ENCODE measurements at places on chromosomes 1 and 21.

DNA sequence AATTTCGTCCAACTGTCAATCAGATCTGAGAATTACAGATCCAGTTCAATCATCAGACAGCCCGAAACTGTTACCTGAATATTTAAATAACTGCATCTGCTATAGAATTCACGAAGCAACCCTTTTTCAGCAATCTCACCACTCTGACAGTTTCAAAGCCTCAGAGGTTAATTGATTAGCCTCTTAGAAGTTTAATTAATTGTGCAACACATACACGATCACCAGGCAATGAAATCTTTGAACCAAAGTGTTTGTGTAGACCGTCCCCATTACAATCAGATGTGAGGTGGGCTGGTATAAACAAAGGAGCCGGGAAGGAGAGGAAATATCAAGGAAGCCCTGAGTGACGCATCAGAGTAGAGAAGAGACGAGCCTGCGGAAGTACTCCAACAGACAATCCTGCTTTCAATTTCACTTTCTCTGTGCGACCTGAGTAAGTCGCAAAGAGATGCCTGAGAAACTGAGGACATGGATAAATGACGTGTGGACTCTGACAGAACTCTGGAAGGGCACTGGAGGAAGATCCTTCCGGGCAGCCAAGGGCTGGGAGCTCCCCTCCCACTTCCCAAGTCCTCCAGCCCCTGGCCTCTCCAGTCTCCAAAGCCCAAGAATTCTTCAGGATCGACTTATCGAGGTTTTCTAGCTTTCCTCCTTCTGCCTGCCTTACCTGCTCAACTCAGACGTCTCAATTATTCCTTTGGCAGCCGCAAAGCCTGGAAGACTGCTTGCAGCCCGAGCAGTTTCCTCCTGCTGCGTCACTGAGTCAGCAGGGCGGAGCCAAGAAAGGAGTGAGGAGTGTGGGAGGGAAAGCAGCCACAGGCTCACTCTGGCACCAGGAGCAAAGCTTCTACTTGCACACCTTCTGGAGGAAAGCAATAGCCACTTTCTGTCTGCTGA lies at the start of gene RNASEL:
Gene RNASEL (minus strand): TSS at position 757 of the 897 bp plus-strand sequence. CDS start 2,450 bp downstream, outside the sequence.
- peak; percentile 85 for DNase-seq

- DNase-seq = no peak
These were observed 32.5 kb upstream of the RGS4 start for GRCh38 chr1:163036671-163037070.

DNA sequence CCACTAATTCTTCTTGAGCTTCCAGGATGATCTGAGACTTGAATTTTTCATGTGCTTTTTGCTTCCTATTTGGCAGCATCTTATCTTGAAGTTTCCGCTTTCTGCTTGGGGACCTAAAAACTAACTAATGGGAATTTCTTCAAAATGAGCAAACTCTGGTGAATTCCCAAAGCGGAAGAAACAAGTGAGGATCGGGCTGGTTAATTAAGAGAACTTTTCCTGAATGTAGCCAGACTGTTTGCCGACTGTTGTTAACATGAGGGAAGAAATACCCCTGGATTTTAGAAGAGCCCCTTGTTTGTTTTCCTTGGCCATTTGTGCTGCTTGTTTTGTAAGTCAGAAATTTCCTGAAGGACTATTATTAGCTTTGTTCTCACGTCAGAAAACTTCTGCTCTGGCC lies 6.1 kb upstream of the SELE start:
- no peak for DNase-seq

DNA sequence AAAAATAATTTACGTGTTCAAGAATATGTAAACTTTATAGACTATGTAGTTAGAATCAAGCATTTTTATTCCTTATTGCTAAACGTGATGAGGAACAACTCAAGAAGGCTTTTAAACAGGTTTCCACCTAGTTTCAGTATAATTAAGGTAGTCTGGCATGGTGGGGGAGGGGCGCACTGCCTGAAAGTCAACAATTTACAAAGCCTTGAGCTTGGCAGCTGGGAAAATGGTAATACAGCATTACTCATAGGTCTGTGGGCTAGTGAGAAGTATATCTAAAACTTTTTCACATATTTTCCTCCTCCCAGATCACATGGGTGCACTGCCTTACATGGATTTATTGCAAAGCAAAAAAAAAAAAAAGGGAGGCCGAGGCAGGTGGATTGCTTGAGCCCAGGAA lies 75.2 kb downstream of the EVI5 start:
- DNase-seq = no peak

GRCh38 chr1:143625886-143626285 lies 345.9 kb downstream of the FAM72C start:
- DNase-seq = no peak

DNA sequence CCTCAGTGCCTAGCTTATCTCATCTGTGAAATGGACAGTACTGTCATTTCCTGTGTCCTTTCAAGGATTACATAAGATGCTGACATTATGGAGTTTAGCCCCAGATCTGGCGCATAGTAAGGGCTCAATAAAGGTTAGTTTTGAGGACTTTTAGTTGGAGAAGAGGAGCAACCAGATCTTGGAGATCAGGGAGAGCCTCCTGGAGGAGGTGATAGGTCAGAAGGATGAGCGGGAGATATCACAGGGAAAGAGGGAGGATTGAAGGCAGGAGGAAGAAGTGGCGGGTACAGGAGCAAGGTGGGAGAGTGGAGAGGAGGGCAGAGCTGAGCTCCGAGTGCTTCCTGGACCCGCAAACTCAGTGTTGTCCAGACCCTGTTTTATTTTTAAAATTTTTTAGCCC lies 17.5 kb downstream of the SLC66A1 start:
- DNase-seq = no peak

DNA sequence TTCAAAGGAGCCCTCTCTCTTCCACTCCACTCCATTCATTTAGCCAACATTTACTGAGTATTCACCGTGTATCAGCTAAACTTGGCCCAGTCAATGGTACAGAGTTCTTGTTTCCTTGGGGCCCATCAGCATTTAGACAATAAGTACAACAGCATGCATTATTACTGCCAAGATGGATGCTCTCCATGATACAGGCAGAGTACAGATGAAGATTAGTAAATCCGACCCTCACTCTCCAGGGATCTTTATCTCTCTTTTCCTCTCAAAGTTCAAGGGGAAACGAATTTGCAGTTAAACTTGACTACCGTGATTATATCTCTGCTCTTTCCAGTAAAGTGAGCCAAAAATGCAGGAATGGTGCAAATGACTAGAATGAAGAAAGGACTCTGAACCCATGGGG lies 184.6 kb upstream of the DUSP10 start:
- DNase-seq = no peak
